ENCODE measurements at places on chromosomes 5 and 9.

- no peak for DNase-seq
Measured at GRCh38 chr5:66739951-66740350, 143.8 kb downstream of the MAST4 start.

DNA sequence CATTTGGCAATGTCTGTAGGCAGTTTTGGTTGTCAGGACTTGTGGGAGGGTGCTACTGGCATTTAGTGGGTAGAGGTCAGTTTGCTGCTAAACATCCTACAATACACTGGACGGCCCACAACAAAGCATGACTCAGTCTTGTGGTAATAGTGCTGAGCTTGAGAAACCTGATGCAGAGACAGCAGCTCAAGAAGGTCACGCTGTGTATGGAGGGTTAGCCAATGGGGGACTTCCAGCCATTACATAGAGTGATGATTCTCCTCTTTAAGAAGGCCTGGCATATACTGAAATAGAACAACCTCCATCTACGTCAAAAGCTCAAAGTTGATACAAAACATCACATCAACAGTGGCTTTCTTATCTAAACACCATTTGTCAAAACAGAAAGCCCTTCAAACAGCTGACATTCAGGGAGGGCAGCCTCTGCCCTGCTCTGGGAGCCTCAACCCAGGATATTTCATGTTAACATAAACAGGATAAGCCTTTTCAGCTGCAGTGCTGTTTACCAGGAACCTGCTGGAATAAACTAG lies 143.0 kb downstream of the GPBP1 start:
- DNase-seq: no peak

DNA sequence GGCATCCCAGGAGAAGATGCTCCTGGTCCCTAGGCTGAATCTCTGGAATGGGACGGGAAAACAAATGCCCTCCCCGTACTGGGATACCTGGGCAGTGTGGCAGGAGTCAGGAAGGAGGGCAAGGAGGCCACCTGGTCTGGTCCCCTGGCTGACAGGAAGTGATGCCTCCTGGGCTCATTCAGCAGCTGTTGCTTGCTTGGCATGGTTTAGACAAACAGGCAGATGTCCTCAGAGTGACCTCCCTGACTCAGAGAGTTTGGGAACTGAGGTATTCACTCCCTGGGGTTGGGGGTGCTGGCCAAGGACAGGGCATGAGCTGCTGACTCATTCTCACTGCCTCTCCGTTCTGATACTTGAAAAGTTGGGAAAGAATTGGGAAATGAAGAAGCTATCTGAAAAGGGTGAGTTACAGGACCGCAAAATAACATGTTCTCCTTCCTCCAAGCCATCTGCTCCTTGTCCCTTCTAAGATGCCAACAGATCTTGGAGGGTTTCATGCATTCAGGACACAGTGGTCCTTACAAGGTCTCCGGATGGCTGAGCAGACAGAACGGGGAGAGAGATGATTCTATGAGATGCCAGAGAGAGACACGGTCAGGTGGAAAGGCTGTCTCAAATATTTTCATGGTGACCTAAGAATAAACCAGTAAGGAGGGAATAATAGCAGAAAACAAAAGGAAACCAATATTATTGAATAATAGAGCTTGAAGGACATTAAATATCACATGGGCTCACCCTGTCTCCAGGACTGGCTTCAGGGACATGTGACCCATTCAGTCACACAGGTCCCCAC lies 534.5 kb downstream of the BNC2 start:
- DNase-seq: peak; percentile 77

- DNase-seq: no peak
Measured at GRCh38 chr5:82735160-82735789, 341.9 kb downstream of the TMEM167A start.

Data from left ventricle myocardium superior (tissue), 1 donor.